ENCODE measurements at places on chromosomes 2 and 18.

- no peak for DNase-seq
Observed at GRCh38 chr2:78261454-78261853, 739.3 kb upstream of the LRRTM4 start.

GRCh38 chr2:215540658-215541057, 104.8 kb upstream of the FN1 start:
- DNase-seq, result no peak

DNA sequence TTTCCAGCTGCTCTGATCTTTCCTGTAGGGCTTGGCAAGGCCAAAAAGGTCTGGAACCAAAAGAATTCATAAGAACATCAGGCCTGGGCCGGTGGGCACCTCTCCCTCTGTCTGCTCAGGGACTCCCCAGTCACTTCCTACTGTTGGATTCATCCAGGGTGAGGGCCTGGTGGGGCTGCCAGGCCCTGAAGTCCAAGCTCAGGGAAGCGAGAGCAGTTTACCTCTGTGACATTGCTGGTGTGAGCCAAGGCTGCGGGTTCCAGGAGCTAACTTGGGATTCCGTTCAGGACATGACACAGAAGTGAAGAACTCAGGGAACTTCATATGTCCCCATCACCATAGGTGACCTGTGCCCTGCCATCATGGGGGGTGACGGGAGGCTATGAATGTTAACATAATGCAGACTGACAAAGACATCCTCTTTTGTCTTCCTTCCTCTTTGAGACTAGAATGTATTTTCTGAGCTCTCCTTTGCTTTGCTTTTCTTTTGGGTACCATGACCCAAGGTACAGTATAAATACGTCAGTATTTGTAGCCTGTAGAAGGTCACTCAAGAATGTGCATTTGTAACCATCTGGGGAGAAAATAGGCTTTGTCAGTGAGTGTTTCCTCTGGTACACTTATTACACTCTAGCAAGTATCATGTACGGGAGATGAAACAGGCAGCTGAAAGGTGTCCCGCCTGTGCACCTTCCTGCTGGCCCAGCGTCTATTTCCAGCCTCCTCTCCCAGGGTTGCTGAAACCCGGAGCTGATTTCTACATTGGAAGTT, 130.5 kb upstream of the SLC1A4 start:
- no peak for DNase-seq

DNA sequence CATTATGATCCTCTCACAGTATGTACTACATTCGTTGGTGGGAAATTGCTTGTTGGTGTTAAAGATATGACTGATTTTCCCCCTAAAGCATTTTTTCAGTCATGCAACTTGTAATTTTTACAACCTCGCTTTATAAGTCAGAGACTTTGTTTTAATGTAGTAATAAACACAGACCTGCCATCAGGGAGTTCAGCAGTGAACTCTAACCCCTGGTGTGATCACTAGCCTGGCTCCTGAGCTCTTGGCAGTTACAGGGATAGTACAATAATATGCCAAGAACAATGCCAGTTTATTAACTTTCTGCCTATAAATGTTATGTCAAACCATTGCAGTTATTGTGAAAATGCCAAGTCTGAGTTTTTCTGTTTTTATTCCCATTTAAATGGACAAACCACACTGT, 93.8 kb downstream of the EDAR start:
- DNase-seq, result no peak

- no peak for DNase-seq
Observed at GRCh38 chr18:58562999-58563667, 65.8 kb downstream of the ALPK2 start.

DNA sequence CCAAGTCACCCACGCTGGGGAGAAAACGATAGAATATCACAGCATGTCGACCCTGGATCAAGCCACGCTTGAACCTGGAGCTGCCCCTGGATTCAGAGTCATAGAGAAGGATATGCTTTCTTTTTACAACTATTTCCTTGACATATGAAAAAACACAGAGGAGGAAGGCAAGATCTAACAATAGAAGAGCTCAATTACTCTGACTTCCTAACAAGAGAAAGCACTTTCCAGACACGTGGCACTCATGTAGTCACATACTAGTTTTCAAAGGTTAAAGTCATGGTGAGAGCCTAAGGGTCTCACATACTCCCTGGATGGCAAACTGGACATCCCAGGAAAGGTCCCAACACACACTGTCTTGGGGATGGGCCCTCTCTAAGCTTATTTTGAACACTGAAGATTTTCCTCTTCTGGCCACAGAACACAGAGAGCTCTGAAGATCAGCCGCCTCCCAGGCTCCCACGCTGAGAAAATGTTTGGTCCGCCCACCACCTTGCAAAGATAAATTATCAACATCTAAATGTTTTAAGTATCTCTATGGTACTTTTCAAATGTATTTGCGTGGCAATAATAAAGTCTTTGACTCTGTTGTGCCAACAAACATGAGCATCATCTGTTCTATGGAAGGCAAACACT, 4.9 kb downstream of the PXDN start:
- no peak for DNase-seq

All from activated CD4-positive, alpha-beta T cell treated with anti-CD3 and anti-CD28 coated beads for 36 hours (primary cell).